ENCODE measurements at places on chromosomes 7 and 10.

GRCh38 chr10:43121444-43121843 is 16.8 kb upstream of the CSGALNACT2 start:
- DNase-seq: no peak

DNA sequence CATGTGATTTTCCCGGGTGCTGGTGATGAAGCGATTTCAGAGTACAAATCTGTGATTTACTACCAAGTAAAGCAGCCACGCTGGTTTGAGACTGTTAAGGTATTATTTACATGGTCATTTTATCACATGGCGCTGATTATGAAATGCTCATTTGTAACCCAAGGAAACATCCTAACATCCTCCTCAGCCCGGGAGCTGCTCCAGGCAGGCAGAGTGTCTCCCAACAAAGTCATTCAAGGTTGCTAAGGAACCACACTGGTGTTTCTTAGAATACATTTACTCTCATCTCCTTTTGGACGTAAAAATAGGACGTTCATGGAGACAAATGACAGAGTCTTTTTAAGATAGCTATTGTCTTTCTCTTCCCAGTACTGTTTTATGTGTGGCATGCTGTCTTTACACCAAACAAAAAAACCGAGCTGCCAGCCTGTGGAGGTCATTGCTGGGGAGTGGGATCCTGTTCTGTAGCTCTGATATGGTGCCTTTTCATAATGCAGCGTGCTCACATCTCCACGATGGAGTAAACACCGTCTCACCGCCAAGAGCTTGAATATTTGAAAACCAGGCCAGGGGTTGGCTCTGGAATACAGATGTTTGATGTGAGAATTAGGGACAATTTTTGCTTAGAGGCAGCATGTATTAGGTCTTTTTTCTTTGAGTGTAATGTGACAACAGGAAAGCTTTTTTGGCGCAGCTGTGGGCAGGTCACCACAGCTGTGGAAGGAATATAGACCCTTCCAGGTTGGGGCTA is 119.6 kb downstream of the DOCK1 start:
- no peak for DNase-seq

DNA sequence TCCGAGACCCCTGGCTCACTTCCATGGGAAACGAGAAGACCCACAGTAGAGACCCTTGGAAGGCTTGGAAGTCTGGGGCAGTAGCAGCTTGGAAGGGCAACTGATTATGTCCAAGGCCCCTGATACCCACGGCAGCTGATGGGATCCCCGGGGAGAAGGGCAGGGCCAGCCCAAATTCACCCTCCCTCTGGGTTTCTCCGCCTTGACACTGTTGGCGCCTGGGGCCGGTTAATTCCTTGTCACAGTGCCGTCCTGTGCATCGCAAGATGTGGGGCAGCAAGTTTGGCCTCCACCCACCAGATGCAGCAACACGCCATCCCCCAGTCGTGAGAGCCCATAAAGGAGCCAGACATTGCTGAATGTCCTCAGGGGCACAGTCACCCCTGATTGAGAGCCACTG is 89.2 kb downstream of the RGS10 start:
- no peak for DNase-seq

DNA sequence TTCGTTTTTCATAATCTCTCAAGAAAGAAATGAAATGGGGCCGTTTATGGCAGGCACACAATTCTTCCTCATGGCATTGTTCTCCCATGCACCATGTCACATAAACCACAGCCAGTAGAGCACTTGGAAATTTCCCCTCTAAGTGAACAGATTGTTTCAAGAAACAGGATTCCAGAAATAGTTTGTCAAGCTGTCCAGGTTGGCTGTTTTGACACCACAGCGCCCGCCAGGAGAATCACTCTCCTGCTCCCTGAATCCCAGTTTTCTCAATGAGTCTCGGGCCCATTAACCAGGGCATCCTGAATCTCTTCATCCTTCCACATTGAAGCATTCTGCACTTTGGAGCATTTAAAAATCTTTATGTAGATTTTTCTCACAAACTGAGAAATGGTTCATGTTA is 172.2 kb upstream of the NEBL start:
- no peak for DNase-seq
